CD4-positive, alpha-beta T cell treated with Interleukin-1 beta for 1 hour (primary cell): ENCODE measurements at places on chromosomes 5 and 9.
A peak's percentile ranks its signal among the peaks of the same experiment; 100 is the strongest.

DNA sequence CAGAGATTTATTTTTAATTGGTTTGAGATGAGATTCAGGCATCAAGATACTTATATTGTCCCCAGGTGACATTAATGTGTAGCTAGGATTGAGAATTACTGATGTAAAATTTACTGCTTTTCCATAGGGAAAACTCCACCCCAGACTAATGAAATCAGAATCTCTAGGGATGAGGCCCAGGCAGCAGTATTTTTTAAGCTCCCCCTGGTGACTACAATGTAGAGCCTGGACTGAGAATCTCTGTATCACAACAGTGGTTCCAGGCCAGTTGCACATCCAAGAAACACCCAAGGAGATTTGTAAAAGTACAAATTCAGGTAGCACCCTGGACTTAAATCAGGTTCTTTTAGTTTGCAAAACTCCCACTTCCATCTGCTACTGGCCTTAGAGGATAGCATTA, 185.7 kb downstream of the MARCHF11 start:
- DNase-seq: no peak

- no peak for DNase-seq
These were observed 446.9 kb upstream of the GRIN3A start for GRCh38 chr9:102185371-102185770.

- no peak for DNase-seq
These were observed 11.6 kb upstream of the CETN3 start for GRCh38 chr5:90421136-90421535.

GRCh38 chr9:117074784-117075520, 339.9 kb downstream of the ASTN2 start:
- no peak for DNase-seq

DNA sequence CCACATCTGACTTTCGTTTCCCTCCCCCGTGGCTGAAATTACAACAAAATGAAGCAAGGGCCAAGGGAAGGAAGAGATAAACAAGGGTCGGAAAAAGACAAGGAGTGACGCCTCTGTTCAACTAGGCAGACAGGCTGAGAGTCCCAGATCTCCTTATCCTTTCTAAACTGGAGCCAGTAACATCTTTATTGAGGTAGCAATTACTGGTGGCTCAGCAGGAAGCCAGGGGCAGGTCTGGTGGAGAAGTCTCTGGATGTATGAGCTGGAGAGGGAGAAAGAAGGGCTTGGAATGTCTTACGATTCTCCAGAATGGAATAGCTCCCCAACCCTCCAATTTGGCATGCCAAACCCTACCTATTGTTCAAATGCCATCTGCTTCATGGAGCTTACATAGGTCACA, 190.8 kb upstream of the BRINP1 start:
- no peak for DNase-seq

DNA sequence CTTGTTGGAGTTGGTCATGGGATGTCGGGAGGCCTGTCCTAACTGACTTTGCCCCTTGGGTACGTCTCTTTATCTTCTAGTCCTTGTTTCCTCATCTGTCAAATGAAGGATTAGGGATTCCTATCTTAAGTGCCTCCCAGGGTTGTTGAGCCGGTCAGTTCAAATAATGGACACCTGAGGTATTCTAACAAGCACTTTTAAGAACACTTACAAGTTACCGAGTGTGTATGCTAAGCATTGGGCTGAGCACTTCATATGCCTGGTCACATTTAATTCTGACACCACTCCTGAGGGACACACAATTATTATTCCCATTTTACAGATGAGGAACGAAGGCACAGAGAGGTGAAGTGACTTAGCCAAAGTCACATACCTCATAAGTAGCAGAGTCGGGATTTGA, 37.1 kb downstream of the CAMK2A start:
- DNase-seq: no peak

DNA sequence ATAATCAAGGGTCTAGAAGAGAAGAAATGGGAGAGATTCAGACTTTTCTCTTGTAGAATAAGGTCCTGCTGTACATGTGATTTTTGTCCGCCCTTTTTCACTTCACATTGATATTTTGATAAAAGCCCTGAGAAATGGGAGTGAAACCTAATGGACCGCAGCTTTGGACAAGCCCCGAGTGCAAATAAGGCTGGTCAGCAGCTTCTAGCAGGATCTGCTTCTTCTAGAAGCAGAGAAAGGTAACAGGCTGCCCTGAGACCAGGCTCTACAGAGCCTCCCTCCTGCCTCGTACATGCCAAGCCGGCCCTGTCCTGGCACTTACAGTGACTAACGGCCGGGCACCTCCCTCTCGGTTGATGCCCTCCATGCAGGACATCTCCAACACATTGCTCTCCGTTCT, 33.4 kb downstream of the ACER2 start:
- no peak for DNase-seq

- no peak for DNase-seq
These were observed 38.2 kb downstream of the FOCAD start for GRCh38 chr9:20722221-20722620.

DNA sequence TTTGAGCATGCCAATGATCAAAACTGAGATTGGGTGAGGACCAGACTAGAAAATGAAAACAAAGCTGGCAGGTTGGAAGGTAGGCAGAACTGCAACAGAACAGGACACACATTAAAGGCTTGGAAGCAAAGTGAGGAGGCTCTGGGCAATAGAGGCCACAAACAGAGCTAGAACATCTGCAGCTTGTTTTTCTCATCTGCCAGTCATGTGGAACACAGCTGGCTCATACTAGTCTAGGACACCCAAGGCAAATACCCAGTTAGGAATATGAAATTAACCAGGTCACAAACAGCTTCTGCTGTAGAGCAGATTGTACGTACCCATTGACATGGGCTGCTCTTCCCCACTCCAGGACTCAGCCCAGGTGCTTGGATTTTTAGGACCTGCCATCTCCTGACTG, 61.7 kb downstream of the SPEF2 start:
- no peak for DNase-seq

GRCh38 chr9:121192959-121193640, 8.6 kb downstream of the RAB14 start:
- no peak for DNase-seq

DNA sequence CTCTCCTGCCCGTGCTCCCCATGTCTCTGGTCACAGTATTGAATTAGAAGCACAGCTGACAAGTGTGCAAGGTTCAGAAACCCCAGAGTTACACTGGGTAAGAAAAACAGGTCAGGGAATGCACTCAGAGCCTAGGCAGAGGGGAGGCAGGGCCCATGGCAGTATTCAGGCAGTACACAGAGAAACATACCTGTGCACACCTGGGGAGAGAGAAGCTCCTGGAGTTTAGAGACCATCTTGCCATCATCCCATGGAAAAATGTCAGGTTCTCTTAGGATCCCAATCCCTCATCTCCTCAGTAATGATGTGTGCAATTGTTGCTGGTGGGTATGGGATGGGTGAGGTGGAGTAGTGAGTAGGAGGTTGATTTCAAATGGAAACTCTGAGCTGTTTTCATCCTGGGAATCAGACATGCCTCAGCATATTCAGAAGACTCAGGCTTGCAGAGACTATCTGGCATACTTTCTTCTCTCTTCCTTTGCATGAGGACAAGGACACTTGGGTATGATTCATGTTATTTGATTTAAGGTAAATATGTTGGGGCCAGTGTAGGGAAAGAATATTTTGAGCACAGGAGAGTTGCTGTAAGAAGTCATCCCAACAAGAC, 228.5 kb downstream of the ESM1 start:
- no peak for DNase-seq

DNA sequence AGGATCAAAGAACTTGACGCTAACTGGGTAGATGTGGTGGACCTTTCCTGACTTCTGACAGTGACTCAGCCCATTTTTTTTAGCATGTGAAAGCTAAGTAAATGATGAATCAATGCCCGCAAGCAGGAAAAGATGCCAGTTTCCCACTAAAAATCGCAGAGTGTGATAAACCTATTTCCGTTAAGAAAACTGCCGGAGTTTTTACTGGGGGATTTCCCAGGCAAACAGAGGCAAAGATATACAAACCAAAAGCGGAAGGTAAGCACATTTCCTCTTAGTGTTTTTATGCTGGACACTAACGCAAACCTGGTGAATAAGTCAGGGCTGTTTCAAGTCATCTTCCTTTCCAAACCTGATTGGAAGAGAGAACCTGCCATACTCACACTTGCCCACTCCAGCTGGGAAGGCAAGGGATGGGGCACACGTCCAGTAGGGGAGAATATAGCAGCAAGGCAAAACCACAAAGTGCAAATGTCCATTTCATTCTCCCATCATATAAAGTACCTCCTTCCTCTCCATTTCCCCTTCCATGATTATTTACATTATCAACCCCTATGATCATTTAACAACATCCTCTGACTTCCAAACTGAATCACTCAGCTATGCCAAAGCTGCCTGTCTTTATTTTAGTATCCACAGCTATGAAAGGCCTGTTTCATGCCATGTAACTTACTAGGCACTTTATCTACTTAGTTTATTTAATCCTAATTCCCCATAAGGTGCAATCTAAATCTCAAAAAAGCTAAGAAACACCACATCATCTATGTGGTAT, 349.7 kb upstream of the RFX3 start:
- DNase-seq: no peak

- no peak for DNase-seq
These were observed 23.4 kb upstream of the ORM1 start for GRCh38 chr9:114299286-114300152.

GRCh38 chr9:138038244-138038671, 160.7 kb downstream of the CACNA1B start:
- no peak for DNase-seq

GRCh38 chr9:134885001-134885678, 4.5 kb downstream of the FCN2 start:
- DNase-seq: no peak

GRCh38 chr9:88820055-88820454, 171.2 kb upstream of the S1PR3 start:
- no peak for DNase-seq

DNA sequence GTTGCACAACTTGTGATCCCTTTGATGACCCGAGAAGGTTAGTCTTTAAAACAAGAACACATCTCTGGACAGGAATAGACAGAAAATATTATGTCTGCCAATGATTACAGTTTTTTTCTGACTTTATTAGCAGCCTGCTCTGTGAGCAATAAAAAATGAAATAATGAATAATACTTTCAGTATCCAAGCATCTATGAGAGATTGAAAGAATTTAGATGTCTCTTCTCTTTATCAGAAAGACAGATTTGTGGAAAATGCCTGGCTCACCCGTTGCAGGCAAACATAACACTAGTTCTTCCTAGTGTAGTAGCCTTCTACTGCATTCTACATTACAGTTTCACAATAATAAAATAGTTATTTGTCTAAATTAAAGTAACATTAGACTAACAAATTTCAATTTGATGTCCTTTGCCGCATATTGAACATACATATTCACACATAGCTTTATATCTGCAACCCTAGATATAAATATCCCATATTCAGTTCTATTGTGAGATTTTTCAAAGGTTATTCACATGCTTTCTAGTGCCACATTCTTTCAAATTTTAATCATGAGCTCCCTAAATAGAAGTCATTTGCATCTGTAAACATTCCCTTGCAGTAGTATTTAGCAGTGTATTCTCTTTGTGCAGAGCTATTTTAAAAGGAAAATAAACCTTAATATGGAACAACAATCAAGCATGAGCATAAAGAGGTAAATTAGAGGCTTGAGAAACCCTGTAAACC, 267.3 kb downstream of the EFNA5 start:
- DNase-seq: no peak

DNA sequence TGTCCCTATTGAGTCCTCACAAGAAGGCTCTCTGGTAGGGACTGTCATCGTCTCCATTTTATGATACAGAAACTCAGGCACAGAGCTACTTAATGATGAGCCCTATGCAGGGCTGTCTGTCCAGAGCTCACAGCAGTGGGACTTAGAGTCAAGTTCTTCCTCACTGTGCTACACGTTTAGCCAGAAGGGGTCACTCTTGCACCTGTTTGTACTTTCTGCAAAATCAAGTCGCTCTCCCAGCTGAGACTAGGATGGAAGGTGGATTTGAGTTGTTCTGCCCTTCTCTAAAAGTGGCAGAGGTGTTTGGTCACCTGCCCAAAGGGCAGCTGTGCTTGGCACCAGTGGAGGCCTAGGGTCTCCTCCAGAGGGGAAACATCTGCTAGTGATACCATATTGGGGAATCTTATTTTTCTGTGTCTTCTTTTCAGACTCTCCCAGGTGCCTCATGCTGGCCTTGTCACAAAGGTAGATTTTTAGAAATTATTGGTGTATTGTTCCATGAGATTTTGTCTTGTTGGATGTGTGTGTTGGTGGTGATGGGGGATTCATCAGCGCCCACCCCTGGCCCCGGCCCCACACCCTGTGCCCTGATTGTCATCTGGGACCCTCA, 104.2 kb downstream of the PPARGC1B start:
- peak; percentile 63 for DNase-seq

DNA sequence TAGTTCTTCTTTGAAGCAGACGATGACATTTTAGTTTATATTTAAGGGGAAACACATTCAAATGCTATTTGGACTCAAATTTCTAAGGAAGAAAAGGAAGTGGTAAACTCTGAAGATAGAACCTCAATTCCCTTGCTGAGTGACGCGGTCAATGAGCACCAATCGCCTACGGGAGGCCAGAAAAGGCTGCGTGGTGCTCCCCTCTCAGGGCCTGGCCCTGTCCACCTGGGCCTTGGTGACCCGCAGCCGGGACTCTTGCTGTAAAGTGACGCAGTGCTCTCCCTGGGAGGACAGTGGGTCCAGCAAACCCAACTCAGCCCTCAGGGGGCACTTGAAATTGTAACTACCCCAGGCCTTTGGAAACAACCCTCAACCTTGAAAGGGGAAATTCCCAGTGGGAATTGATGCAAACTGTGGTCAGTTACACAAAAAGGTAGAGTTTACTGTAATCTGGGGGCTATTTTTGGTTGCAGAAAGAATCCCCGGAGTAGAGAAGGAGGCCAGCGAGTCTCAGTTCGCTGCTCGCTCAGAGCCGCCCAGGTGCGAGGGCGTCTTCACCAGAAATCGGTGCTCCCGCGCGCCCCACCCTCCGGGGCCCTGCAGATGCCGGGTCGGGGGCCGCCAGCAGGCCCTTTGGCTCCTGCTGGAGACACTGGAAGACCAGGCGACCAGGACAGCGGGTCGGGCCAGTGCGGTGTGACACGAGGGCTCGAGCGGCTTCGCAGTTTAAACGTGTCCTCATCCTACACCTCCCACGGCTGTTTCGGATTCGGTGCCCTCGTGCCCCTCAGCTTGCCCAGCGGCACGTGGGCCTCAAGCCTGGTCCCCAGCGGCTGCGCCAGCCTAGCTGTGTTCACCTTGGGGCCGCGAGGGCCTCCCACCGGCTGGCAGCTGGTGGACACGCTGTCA, 1.4 kb upstream of the ANKRD33B start:
- no peak for DNase-seq

DNA sequence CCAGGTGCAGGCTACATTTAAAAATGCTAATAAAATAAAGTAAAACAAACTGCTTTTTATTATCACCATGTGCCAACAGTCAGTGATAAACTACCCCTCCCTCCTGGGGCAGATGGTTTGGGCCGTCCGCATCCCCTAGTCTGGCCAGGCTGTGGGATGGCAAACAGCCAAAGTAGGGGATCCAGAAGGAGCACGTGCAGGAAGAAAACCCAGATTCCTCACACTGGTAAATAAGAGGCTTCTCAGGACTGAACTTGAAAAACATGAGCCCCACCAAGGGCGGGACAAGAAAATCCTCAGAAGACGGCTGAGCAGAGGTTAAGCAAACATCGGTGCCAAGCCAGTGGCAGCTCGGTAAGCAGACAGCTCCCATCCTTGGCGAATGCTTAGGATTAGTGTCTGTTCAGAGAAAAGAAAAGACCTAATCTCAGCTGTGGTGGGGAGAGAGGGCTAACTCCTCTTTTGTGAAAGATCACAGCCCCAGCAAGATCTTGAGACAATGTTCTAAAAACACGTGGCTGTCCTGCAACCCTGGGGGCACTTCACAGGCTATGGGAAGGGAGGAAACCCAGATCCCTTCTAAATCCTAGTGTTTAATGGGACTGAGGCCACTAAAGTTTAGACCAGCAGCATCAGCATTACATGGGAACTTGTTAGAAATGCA, 46.5 kb upstream of the GDNF start:
- no peak for DNase-seq
